ENCODE measurements at places on chromosomes 2 and 18.
A peak's percentile ranks its signal among the peaks of the same experiment; 100 is the strongest.

DNA sequence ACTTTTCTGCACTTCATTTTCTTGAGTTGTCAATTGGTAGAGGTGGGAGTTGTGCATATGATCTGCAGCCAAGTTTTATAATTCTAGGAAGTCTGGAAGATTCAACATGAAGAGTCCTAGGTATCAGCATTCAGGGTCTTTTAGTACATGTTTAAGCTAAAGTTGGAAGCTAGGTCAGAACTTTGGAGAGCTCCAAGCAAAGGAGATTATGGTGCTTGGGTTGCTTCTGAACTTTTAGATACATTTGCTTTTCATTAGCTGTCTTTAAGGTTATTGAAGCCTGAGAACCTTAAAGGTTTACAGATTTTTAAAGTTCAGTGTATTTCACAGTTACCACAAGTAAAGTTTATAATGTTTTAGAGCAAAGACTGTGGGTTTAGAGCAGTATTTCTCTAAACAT, 85.5 kb downstream of the EPC2 start:
- no peak for DNase-seq

DNA sequence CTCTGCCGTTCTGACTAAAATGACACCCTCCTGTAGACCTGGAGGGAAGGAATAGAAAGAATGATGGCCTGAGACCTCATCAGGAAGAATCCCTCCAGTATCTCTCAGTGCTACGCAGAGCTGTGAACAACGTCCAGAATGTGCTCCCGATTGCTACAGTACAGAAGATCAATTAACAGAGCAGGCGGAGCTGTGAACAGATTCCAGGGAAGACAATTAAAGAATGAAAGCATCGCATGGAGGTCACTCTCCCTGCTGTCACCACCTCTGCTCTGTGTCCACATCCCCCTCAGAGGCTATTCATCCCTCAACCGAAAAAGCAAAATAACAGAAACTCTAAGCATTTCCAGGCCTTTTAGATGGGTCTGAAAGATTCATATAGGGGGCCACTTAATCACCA, 481.0 kb downstream of the EIPR1 start:
- no peak for DNase-seq

- DNase-seq = peak; percentile 46
These were observed 1.2 kb upstream of the ST6GAL2 start for GRCh38 chr2:106886916-106887758.

DNA sequence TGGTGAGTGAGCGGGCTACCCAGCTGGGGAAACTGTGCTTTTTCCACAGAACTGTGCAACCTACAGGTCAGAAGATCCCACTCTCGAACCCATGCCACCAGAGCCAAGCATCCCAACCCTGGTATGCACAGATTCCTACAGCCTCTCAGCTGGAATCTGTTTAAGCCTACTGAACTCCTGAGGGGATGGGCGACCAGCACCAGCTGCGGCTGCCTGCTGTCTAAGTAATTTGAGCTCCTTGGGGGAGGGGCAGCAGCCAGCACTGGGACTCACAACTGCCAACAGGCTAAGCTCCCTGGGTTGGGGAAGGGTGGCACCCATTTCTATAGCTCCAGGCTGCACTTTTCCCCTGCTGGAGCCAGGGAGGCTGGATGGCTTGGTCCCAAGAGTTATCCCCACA, 11.8 kb downstream of the CYP27C1 start:
- DNase-seq = no peak

- DNase-seq = no peak
These were observed 48.4 kb upstream of the APCDD1 start for GRCh38 chr18:10405816-10406663.

Data from right renal cortex interstitium (tissue), 3 donors.